ENCODE measurements at places on chromosomes 11 and 22.

GRCh38 chr22:24330636-24331035 is 60.0 kb downstream of the SPECC1L start:
- no peak for DNase-seq

DNA sequence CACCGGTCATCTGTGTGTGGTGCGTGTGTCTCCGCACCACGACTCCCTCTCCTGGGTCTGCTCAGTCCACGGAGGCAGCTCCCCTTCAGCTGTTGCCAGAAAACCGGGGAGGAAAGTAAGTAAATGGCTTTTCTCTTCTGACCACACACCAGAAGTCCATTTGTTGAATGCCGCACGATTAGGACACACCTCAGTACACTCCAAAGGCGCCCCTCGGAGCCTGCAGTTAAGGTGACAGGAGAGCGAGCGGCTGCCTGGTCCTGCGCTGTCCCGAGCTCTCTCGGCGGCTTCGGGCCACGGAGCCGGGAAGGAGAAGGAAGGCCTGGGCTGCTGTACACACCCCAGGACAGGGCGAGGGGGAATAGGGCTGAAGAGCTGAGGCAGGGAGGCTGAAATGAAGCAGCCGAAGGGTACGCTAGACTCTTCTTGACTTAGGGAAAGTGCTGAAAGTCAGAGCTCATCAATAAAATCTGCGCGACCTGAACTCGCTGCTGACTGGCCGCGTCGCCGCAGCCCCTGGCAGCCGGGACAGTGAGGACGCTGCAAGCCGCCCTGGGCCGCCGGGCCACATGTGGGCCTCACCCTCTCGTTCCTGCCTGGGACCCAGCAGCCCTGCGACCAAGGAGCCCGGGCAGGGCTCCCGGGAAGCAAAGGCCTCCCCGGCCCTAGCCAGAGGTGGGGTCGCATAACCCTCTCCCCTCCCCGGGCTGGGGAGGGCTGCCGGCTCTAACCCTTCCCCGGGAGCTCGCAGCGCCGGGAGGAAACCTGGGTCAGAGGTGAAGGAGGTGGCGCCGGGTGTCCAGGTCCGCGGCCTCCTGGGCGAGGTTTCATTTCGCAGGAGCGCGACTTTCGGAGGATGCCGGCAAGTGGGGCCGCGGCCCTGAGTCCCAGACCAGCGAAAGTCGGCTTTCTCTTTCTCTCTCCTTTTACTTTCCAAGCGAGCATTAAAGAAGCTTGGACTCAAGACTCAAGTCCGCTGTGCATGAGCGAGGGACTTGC is 1.6 kb upstream of the PAX6 start:
- peak; percentile 51 for DNase-seq

- no peak for DNase-seq
These were observed 304.1 kb upstream of the TENM4 start for GRCh38 chr11:79744941-79745340.

- DNase-seq: no peak
These were observed 42.3 kb downstream of the OSBPL5 start for GRCh38 chr11:3122775-3123201.

DNA sequence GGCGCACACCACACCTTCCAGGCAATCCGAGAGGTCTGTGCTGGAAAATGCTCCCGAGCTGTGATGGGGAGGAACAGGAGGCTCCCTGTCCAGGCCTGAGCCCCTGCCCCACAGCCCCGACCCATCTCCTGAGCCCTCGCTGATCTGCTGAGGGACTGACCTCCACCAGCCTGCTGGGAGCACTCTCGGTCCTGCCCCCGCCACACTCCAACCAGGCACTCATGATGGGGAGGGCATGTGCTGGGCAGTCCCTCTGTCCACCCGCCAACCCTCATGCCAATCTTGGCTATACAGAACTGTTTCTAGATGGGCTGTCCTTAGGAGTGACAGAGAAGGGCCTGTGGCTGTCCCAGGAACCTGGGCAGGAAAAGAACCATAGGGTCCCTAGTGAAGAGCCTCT is 70.8 kb downstream of the TRMU start:
- DNase-seq: no peak

GRCh38 chr11:118895093-118896039 is 11.7 kb downstream of the CXCR5 start:
- peak; percentile 37 for DNase-seq

- no peak for DNase-seq
These were observed 852.6 kb upstream of the RAG2 start for GRCh38 chr11:37450613-37451012.

- DNase-seq: no peak
These were observed 16.2 kb downstream of the CSF2RB start for GRCh38 chr22:36929621-36930020.

DNA sequence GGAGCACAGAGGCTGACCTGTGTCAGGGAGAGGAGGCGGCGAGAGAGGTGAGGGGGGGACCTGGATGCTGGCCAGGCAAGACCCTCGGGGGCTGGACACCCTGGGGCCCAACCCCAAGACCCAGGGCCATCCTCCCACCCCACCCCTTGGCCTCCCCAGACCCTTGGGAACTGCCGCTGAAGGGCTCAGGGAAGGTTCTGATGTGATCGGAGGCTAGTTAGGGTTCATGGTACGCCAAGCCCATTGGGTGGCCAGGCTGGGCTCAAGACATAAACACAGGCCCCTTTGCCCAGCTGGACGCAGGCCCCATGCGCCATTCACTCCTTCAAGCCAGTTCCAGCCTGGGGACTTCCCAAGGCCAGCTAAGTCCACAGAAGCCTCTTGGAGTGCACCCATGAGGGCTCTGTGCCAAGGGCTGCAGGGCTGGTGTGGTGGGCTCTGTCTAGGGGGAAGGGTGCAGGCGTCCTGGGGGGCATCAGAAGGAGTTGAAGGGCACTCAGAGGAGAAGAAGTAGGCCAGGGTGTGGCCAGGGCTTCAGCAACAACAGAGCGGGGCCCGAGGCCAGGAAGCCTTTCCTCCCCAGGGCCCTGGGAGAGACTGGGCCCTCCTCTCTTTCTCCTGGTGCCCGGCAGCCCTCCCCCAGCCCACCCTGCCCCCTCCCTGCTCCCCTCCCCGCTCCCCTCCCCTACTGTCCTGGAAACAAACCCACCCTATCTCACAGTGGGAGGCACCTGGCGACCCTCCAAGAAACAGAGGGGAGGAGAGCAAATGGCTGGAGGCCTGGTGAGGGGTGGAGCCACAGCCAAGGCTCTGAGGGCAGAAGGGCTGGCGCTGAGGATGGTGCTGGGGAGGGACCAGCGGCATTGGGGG is 12.9 kb downstream of the TSPAN32 start:
- no peak for DNase-seq

DNA sequence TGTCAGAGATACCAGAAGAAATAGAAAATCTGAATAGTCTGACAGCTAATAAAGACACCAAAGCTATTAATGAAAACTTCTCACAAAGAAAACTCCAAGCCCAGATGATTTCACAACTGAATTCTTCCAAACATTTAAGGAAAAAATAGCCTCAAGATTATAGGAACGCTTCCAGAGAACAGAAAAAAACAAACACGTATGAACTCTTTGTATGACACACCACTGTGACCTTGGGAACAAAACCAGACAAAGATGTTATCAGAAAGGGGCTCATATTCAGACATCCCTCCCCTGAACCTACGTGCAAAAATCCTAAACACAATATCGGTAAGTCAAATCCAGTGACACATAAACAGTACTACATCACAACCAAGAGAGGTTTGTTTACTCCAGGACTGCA is 23.5 kb downstream of the CERK start:
- DNase-seq: no peak

DNA sequence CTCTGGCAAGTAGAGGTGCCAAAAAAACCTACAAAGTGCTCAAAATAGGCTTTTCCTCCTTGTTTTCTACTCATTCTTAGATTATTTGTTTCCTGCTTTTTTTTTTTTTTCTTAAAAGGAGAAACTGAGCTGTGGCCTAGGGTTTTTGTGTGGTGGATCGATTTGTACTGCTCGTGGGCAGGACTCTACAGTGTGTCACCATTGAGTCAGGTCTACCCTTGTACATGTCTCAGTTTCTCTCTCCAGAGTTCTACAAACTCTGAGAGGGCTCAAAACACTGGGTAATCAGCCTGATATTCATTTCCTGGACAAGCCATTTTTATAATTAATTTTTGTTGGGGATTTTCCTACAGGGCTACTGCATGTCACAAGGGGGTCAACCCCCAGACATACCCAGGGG is 5.2 kb upstream of the CASP4 start:
- DNase-seq: no peak

GRCh38 chr11:898143-898511 is 12.5 kb downstream of the CHID1 start:
- DNase-seq: peak; percentile 62

- DNase-seq: peak; percentile 25
These were observed 33.1 kb downstream of the EIF3F start for GRCh38 chr11:8020244-8020597.

GRCh38 chr22:19287889-19288288 is 3.6 kb downstream of the CLTCL1 start:
- DNase-seq: no peak

- peak; percentile 44 for DNase-seq
These were observed 8.6 kb downstream of the THYN1 start for GRCh38 chr11:134244593-134244992.

- no peak for DNase-seq
These were observed 18.4 kb downstream of the KCNQ1 start for GRCh38 chr11:2462986-2463765.

- DNase-seq: no peak
These were observed 6.5 kb downstream of the PNPLA5 start for GRCh38 chr22:43885319-43885671.

DNA sequence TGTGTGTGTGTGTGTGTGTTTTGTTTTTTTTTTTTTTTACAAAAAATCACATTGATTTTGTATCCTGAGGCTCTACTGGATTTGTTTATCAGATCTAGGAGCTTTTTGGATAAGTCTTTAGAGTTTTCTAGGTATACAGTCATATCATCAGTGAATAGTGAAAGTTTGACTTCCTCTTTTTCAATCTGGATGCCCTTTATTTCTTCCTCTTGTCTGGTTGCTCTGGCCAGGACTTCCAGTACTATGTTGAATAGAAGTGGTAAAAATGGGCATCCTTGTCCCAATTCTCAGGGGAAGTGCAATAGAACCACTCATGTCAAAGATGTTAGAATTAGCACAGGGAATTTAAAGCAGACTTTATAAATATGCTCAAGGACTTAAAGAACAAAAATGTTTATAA is 32.6 kb upstream of the PRDM11 start:
- no peak for DNase-seq

GRCh38 chr11:86116386-86116726 is 47.5 kb upstream of the PICALM start:
- DNase-seq: no peak

GRCh38 chr11:95057959-95058358 is 8.7 kb downstream of the KDM4F start:
- DNase-seq: no peak

DNA sequence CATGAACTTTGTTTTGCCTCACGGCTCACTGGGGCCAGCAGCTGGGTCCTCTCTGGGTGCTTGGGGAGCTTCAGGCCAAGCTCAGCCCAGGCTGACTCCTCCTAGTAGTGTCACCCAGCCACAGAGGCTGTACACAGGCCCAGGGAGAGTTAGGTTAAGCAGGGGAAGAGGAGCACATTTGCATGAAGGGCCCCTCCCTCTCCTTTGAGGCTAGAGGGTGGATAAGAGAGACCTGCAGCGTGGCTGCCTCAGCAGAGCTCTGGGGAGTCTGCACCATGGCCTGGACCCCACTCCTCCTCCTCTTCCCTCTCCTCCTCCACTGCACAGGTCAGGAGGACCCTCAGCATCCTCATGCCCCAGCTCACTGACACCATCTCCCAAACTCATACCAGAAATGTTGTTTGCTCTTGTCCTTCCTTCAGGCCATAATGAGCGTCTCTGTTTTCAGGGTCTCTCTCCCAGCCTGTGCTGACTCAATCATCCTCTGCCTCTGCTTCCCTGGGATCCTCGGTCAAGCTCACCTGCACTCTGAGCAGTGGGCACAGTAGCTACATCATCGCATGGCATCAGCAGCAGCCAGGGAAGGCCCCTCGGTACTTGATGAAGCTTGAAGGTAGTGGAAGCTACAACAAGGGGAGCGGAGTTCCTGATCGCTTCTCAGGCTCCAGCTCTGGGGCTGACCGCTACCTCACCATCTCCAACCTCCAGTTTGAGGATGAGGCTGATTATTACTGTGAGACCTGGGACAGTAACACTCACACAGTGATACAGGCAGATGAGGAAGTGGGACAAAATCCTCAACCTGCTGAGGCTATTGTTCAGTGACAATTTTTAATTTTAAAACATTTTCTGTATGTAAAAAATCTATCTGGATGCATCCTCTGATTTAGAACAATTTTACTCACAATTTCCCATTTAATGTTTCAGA is 82.4 kb upstream of the VPREB1 start:
- no peak for DNase-seq

- DNase-seq: no peak
These were observed 58.3 kb downstream of the CD44 start for GRCh38 chr11:35197292-35197691.

- no peak for DNase-seq
These were observed 582.0 kb downstream of the TBC1D22A start for GRCh38 chr22:47344414-47344813.

GRCh38 chr11:76838678-76839068 is 22.0 kb upstream of the ACER3 start:
- DNase-seq: peak; percentile 82

DNA sequence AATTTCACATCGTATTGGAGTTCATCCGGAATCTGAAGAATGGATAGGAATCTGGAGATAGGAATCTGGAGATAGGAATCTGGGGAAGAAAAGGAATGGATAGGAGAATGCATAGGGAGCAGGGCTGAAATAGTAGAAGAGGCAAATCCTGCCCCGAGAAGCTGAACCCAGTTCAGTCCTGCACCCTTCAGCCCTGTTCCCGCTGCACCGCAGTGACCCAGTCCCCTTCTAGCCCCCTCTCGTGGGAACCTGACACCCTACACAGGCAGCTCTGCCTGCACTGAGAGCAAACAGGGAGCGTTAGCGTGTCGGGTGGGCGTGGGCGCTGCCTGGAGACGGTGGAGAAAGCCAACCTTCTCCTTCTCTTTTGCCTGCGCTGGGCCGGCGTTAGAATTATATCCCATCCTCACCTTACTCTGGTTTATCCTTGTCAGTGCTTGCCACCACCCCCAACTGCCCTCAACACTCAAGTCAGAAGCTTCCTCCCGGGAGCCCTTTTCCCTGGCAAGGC is 1.0 kb upstream of the CCKBR start:
- peak; percentile 71 for DNase-seq

DNA sequence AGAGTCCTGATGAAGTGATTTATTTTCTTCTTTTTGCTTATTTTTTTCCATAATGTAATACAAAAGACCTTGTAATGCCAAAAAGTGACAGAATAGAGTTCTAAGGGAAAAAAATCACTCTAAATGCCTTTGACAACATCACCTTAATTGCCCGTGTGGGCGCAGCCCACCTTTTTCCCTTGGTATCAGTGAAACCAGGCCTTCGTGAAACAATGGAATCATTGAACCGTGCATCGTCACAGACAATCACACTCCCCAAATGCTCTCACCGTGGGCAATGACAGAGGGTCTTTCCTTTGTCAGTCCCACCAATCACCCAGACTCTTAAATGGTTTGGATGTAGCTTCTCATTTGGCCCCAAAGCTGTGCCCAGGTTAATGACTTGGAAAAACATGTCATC is 9.6 kb upstream of the SLC6A5 start:
- DNase-seq: no peak

- no peak for DNase-seq
These were observed 28.4 kb downstream of the SHANK3 start for GRCh38 chr22:50701076-50701419.

- no peak for DNase-seq
These were observed 163.4 kb downstream of the CNTN5 start for GRCh38 chr11:99184146-99184545.

All from GM23338 (cell line).